GM23248 (cell line): ENCODE measurements at places on chromosomes 5 and 9. TPM values are rescaled to one million over a fixed set of nuclear protein-coding genes. Genes with fewer than 3 reads are reported as not detected.

PCDHA2 gene
- not detected in 2 replicates for total RNA-seq

DNA sequence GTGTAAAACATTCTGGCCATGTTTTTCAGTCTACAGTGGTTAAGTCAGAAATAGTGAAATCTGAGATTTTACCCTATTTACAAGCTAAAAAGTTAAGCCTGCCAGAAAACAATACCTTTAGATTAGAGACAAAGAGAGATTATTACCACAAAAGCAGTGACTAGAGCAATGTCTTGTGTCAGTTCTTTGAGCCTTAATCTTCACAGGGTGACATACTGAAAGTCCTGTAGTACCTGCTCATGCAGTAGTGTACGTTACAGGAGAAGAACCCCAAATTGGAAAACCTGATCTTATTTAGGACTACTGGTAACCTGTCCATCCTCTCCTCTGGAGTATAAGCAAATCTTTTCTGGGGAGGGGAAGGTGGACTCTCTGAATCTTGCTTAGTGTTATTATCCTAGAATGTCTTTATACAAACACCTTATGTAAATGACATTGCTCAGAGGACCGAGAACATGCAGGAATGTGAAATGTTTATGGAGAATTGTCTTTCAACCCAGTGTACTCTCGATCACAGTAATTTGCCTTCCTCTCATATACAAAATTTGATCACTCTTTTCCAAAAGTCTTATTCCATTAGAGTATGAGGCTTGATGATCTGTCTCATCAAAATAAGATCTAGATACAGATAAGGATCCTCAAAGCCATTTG is 55.7 kb downstream of the ERBIN start:
- DNase-seq: no peak

EQTN gene
- not detected in 2 replicates for total RNA-seq

GRCh38 chr9:86263876-86264275 is 4.4 kb upstream of the C9orf153 start:
- no peak for DNase-seq

FRMD3 gene
- 0.13 and 0.32 TPM in 2 replicates for total RNA-seq

GRCh38 chr5:9716838-9717281 is 86.7 kb upstream of the TAS2R1 start:
- peak; percentile 83 for DNase-seq

- no peak for DNase-seq
Measured at GRCh38 chr5:2009986-2010914, 127.5 kb upstream of the IRX4 start.

LCN9 gene
- not detected in 2 replicates for total RNA-seq

LECT2 gene
- total RNA-seq: 0.32 TPM in 1 of 2 replicates, not detected in the other

OCLN gene
- 0.76 and 1.7 TPM in 2 replicates for total RNA-seq

- DNase-seq: peak; percentile 92
Measured at GRCh38 chr5:158758675-158759074, 341.0 kb downstream of the EBF1 start.

GRCh38 chr5:63962279-63962678 is at the start of gene HTR1A:
Gene HTR1A, minus strand, starts transcription at chr5:63962445. Its CDS starts 726 bp downstream, at chr5:63961719.
- no peak for DNase-seq

- DNase-seq: no peak
Measured at GRCh38 chr5:60285910-60286309, 392.4 kb upstream of the PDE4D start.

- peak; percentile 6 for DNase-seq
Measured at GRCh38 chr5:129400395-129400983, 59.6 kb upstream of the ADAMTS19 start.

GRCh38 chr5:13993926-13994325 is 49.4 kb upstream of the DNAH5 start:
- no peak for DNase-seq

GRCh38 chr5:67425514-67425913 is 228.9 kb upstream of the CD180 start:
- DNase-seq: no peak

- no peak for DNase-seq
Measured at GRCh38 chr9:130693101-130693425, 517 bp upstream of the EXOSC2 start.

GRCh38 chr9:31519826-31520225 is 864.6 kb upstream of the ACO1 start:
- no peak for DNase-seq

ASPN gene
- total RNA-seq: 5.7 and 6.3 TPM in 2 replicates

GRCh38 chr5:91122651-91123050 is 260.5 kb downstream of the ARRDC3 start:
- no peak for DNase-seq

DNA sequence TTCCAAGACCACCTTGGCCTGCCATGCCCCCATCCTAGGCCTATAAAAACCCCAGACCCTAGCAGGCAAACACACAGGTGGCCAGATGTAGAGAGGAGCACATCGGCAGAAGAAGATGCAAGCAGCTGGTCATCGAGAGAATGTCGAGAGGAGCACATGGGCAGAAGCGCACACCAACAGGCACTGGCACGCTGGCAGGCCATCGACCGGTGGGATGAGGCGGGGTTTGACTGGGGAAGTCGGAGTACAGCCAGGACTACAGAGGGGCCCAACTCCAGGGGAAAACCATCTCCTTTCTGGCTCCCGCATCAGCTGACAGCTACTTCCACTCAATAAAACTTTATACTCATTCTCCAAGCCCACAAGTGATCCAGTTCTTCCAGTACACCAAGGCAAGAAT is 283.1 kb upstream of the RGMB start:
- DNase-seq: no peak

DNA sequence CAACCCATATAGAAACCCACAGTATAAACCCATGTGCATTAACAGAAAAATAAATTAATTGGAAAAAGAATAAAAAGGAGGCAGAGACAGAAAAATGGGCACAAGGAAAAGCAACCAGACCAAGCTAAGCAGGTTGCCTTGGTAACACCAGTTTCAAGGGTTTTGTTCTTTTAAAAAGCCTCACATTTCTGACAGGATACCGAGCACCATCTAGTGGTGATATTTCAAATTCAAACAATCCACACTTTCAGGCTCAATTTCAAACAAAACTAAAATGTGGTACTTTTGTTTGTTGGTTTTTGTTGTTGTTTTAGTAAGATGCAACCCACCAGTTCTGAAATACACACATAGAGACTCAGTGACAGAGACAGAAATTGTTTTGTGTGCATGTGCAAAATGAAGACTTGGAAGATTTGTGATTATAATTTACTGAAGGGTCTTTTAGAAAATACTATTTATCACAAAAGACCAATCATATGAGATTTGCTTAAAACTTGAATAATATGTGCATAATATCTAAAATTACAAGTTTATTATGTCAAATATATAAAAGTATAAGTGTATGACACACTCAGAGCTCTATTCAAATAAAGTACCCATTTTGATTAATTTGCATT is 318.2 kb downstream of the SLCO4C1 start:
- peak; percentile 60 for DNase-seq

DNA sequence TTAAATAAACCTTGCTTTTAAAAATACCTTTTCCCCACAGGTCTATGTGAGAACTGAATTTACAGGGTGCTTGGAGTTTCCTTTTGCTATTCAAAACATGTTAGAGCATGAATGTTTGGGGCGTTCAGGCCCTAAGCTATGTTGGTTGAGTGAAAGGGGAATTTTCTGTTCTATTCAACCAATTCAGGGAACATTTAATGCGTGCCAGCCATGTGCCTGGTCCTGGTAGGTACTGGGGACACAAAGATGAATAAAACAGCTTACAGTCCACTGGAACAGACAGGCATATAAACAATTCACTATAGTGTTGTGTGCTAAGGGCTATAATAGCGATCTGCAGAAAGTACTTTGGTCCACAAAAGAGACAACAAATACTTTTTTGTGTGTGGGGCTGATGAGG is 108.5 kb downstream of the ZSWIM6 start:
- no peak for DNase-seq

PCDHA12 gene
- total RNA-seq: not detected in 2 replicates

GRCh38 chr5:137115152-137115551 is 384.0 kb downstream of the SPOCK1 start:
- no peak for DNase-seq
